HT1080 (cell line): ENCODE measurements at places on chromosomes 16 and 17. TPM values are rescaled to one million over a fixed set of nuclear protein-coding genes. Genes with fewer than 3 reads are reported as not detected.

DNA sequence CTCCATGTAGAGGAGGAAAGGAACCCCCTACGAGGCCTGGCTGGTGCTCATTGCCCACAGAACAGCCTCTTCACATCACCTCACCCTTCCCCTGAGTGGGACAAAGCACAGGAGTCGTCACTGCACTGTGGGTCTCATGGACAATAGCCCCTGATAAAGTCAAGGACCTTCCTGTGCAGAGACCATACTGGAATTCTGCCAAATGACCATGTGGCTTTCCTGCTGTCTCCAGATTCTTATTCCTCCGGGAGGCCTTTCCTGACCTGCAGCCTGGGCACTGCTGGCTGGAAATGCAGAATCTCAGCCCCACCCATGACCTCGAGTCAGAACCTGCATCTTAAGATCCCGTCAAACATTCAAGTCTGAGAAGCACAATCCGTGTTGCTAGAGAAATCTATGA lies 60.5 kb upstream of the ERN1 start:
- DNase-seq = no peak

DNA sequence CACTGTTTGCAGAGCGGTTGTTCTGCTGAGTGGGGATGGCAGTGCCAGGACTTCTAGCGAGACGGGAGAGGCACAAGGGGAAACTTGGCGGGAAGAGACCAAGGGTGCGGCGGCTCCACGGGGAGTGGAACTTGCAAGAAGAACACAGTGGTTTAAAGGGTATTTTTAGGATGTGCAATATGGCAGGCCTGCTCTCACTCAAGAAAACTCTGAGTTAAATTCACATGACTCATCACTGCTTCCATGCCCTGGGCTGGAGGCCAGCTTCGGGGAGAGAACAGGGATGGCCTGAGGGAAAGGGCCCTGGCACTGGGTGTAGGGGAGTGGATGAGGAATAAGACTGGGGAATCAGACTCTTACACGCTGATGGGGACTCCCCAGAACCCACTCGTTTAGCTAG lies 13.3 kb upstream of the CD300LD start:
- peak; percentile 51 for DNase-seq

GRCh38 chr17:27631411-27631760 lies 398 bp downstream of the LGALS9 start:
- no peak for DNase-seq

DNA sequence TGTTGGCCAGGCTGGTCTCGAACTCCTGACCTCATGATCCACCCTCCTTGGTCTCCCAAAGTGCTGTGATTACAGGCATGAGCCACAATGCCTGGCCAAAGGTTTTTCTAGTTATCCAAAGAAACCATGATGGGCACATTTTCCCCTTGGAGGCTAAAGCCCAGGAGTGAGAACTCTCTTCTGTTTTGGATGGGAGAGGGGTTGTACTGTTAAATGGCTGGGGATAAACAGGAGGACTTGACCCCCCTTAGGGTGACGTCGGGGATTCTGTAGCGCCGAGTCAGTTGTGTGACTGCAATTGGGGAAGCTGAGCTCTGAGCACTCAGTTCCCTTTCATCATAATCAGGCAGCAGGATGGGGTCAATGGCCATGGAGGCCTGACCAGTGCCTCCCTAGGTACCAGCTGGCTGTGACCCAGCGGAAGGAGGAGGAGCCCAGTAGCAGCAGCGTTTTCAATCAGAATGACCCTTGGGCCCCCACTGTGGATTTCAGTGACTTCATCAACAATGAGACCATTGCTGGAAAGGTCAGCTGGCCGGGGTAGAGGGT lies 4.1 kb downstream of the AOC3 start:
- no peak for DNase-seq

DNA sequence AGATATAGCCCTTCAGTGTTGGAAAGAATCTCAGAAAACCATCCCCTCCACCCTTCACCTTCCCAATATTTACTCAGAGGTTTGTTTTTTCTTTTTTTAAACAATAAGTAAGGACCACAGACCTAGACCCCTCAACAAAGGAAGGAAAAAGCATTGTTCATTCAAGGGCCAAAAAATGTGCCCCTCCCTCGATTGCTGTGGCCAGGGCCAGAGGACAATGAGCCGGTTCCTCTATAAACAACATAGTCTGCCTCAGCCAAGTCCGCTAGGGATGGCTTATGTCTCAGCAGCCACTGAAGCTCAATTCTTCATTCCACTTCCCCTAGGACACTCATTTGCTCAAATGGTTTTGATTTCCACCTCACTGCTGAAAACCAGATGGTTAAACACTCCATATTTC lies 24.0 kb downstream of the TRIM16 start:
- no peak for DNase-seq

DNA sequence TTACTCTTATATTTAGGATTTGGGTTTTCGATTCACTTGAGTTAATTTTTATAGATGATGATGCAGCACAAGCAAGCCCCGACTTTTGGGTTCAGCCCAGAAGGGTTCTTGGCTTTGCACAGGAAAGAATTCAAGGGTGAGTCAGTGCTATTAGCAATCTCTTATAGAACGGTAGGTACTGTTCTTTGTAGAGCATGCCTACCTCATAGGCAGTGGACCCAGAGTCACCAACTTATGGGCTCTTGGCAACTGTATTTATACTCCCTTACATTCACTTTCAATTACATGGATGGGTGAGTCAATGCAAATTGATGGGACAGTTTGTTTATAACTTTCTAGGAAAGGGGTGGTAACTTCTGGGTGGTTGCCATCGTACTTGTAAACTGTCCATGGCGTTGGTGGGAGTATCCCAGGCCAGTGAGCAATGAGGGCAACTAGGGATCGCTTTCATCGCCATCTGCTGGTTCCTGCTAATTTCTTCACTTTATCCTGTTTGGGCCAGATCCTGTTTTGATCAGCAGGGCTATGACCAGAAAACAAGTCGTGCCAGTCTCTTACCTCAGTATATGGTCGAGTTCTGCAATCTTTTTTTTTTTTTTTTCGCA lies 362.6 kb downstream of the CNTNAP4 start:
- DNase-seq = peak; percentile 60

DNA sequence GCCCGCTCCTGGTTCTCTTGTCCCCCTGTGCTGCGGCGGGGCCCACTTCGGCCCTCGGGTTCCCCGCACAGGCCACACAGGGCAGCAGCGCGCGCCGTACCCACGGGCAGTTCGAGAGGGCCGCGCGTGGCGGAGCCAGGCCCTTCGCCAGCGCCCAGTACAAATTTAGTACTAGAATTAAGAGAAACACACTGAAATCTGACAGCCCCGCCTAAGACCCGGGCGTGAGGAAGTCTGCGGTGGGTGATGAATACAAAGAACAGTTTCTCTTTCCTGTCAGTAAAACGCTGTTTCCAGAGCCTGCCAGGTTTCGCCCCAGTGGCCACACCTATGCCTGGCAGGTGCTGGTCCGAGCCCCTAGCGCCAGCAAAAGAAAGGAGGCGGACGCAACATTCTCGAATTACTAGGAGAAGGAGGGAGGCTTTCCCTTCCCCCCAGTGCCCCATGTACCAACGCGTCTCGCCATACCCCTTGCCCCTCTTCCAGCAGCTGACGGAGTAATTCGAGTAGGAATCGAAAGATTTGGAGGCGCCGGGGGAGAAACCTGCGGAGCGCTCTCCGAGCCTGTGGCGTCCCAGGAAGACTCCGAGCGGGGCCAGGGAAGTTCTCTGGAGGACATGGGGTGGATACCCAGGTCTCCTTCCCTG lies 591 bp upstream of the SLFN5 start:
- DNase-seq = peak; percentile 77

DNA sequence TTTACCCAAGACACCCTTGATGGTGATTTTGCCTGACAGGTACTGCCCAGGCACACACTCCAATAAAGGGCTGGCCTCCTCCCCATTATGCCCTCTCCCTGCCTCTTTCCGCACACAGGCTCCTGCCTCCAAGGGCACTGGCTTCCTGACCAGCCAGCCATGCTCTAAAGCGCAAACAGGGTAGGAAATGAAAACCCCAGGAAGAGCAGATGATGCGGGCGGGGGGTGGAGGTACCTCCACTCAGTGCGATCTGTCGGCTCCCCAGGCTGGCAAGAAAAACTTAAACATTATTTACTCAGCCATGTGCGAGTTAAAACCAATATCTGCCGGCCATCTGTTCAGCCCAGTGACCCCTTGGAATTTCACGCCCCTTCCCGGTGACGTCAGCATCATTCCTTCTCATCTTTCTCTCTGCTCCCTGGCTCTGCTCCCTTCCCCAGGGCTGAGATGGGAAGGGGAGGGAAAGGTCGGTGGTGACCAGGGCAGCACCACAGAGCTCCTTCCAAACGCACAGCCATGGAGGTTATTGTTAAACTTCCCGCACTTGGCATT lies 262.5 kb downstream of the CBLN1 start:
- no peak for DNase-seq

DNA sequence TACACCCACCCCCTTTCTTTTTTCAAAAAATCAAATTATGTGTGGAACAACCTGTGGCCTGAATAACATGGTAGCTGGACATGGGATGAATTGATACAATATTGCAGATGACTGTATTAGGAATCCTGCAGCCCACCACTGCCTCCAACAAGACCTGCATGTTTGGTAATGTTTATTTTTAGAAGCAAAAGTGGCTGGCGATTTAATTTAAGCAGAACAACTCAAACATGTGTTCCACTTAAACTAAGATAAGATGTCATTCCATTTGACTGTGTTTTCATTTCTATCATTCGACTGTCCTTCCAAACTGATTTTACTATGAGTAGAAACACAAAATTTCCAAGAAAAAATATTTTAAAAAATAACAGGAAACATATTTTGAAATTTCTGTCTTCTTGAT lies 10.1 kb upstream of the DHRS7C start:
- DNase-seq = no peak

- no peak for DNase-seq
Measured at GRCh38 chr16:1333149-1333812, at the start of gene BAIAP3. Gene BAIAP3 (plus strand): TSS chr16:1333645. CDS start chr16:1338550, 4,905 bp downstream.

GRCh38 chr17:17022456-17022855 lies 19.8 kb upstream of the MPRIP start:
- no peak for DNase-seq

GRCh38 chr16:7614021-7614795 lies 281.6 kb downstream of the RBFOX1 start:
- no peak for DNase-seq

DNA sequence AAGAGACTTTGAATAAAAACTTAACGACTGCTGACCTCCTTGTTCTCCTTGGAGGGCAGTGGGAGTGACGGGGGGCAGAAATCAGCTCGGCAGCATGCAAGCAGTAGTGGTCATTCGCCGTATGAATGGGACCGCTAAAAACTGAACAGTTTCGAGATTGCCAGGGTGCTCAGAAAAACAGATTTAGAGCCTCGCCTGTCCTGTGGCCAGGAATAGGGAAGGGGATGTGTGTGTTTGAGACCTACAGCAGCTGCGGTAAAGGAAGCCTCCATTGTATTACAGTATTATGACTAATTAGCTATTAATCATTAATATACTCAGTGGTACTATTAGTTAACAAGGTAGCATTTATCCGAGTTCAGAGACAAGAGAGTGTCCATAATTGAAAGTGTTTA lies 670 bp upstream of the ZNF652 start:
- no peak for DNase-seq

- DNase-seq = no peak
Measured at GRCh38 chr16:872436-873242, 72.1 kb upstream of the GNG13 start.

GRCh38 chr17:27239046-27239445 lies 54.9 kb upstream of the WSB1 start:
- no peak for DNase-seq

GRCh38 chr17:50362661-50363060 lies 10.3 kb downstream of the MRPL27 start:
- DNase-seq = no peak

- no peak for DNase-seq
Measured at GRCh38 chr16:47323241-47323640, 137.6 kb downstream of the ITFG1 start.

DNA sequence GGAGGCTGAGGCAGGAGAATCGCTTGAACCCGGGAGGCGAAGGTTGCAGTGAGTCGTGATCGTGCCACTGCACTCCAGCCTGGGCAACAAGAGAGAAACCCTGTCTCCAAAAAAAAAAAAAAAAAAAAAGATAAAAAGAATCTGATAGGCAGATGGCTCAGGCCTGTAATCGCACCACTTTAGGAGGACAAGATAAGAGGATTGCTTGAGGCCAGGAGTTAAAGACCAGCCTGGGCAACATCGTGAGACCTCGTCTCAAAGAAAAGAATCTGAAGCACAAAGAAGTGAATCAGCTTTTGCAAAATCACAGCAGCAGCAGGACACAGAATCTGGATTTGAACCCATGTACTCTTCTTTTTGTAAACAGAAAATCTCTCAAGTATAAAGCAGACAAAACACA lies 7.6 kb downstream of the NOB1 start:
- DNase-seq = no peak

- no peak for DNase-seq
Measured at GRCh38 chr17:40315206-40315605, 6.2 kb downstream of the RARA start.

GRCh38 chr17:36148559-36149295 lies 27.7 kb downstream of the TBC1D3B start:
- DNase-seq = peak; percentile 65

DNA sequence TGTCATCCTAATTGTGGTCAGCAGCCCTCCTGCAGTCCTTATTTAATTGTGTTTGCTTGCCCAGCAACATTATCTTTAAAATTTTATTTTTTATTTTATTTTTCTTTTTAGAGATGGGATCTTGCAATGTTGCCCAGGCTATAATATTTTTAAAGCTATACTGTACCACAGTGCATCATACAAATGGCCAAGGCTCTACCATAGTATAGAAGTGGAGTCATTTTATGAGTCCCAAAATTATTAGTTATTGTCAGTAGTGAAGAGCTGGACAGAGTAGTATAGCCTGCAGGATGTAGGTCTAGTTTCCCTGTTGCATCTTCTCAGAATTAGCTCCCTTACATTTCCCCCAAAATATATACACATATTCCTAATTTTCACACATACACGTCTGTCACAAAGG lies 44.1 kb downstream of the GAN start:
- no peak for DNase-seq

DNA sequence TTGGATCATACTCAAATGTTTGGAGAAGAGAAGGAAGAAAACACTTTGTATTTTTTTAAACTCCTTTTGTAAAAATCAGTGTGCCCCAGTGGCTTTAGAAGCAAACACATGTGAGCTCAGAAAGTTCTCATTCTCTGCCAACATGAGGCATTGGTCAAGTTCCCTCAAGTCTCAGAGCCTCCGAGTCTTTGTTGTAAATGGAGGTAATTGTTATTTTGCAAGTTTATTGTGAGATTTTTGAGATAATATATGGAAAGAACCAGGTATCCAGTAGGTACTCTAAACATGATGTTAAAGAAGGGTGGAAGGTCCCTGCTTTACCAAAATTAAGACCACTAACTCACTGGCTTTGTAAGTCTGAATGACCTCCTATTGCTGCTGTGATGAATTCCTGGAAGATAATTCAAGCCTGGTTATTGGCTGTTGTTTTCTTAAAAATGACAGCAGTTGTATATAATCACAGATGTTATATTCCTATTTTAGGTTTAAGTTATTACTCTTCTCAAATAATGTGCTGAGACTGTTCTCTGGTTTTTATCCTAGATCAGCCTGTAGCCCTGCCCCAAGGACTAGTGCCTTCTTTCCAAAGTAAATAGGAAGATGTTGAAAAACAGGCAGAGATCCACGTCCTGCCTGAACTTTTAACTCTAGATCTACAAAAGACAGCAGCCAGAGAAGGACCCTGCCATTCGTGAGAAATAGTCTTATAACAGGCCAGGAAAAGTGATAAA lies 2.4 kb downstream of the HLF start:
- no peak for DNase-seq

- no peak for DNase-seq
Measured at GRCh38 chr17:57356719-57357391, 100.5 kb downstream of the MSI2 start.

The GDPD3 gene
- total RNA-seq = 0.06 and 2.1 TPM in 2 replicates

The CFAP97D1 gene
- 0.02 TPM in 1 of 2 replicates, not detected in the other for total RNA-seq

The SLC6A4 gene
- total RNA-seq = not detected in 2 replicates

The FBXW10 gene
- not detected in 2 replicates for total RNA-seq

The RAC3 gene
- total RNA-seq = 41.7 and 46.9 TPM in 2 replicates

The TBKBP1 gene
- total RNA-seq = 3.9 and 4.0 TPM in 2 replicates
